Stimulated activated CD8-positive, alpha-beta memory T cell treated with anti-CD3 and anti-CD28 coated beads, Interleukin-7, amount 100 ng/mL, for 4 hours (primary cell): ENCODE measurements at places on chromosomes 7 and 10.

DNA sequence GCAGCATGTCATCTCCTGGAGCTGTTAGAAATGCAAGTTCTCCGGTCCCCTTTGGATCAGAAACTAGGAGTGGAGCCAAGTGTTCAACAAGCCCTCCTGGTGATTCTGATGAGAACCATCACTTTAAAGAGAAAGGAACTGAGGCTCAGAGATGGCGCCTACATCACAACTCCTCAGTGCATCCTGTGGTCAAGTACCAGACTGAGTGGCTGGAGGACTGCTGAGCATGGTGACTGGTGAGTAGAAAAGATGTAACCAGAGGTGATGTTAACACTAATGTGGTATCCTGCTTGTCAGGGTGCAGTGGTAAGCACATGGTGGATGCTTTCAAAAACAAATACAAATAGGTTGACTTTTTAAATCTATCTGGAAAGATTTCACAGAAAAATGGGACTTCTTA is 3.5 kb upstream of the OIT3 start:
- no peak for DNase-seq

- no peak for DNase-seq
These were observed 539.8 kb upstream of the GALNT17 start for GRCh38 chr7:70592171-70592570.

- no peak for DNase-seq
These were observed 84.6 kb downstream of the ICA1 start for GRCh38 chr7:8177109-8177933.

GRCh38 chr7:15214976-15215375 is 312.4 kb upstream of the DGKB start:
- DNase-seq, result no peak

GRCh38 chr7:111827863-111828504 is 265.7 kb upstream of the IMMP2L start:
- no peak for DNase-seq

DNA sequence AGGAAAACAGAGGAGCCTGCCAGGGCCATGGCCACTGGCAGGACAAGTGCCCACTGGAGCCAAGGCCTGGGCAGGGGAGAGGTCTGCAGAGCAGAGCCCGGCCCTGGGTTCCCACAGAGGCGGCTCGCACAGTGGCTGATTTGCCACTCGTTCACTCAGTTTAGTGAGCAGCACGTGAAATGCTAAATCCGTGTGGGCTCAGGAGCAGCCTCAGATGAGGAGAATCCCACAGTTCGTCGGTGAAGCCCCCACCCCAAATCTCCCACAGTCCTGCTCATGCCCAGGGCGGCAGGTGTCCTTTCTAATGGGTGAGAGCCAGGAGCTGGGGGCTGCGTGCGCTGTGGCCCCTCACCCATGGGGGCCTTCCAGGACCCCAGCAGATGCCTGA is 107.7 kb upstream of the FAM20C start:
- no peak for DNase-seq

DNA sequence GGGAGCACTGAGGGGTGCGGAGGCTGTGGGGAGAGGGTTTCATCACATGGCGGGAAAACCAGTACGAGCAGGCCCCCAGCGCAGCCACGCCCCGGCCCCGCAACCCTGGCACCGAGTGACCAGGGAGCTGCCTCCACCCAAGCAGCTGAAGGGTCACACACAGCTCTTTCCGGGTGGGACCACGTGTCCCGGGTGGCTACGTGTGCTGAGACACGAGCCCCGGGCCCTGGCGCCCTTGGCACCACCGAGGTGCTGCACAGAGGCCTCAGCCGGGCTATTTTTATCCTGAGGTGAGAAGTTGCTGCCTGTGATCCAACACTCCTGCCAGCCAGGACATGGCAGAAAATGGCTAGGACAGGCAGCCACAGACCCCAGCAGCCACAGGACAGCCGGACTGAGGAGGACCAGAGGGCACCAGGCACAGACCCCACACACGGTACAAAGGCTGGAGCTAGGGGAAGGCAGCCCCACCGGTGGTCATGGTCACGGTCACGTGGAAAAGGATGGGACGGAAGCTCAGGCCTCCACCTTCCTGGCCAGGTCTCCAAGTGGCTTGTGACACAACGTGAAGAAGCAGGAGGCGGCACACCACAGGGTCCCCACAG is 223.7 kb downstream of the MAD1L1 start:
- no peak for DNase-seq

- DNase-seq, result no peak
These were observed 361.9 kb downstream of the GLRX3 start for GRCh38 chr10:130498042-130498441.

GRCh38 chr10:88222881-88223280 is 359.5 kb downstream of the PTEN start:
- no peak for DNase-seq

- no peak for DNase-seq
These were observed 87.2 kb upstream of the RPA3 start for GRCh38 chr7:7805511-7806153.

DNA sequence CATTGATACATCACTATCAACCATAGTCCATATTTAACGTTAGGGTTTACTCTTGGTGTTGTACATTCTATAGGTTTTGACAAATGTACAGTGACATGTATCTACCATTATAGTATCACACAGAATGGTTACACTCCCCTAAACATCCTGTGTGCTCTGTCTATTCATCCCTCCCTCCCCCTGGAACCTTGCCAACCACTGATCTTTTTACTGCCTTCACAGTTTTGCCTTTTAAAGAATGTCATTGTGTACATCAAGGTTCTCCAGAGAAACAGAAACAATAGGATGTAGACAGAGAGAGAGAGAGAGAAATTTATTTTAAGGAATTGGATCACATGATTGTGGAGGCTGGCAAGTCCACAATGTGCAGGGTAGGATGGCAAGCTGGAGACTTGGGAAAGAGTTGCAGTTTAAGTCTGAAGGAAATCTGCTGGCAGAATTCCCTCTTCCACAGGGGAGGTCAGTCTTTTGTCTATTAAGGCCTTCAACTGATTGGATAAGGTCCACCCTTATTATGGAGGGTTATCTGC is 45.1 kb upstream of the CCNJ start:
- no peak for DNase-seq

DNA sequence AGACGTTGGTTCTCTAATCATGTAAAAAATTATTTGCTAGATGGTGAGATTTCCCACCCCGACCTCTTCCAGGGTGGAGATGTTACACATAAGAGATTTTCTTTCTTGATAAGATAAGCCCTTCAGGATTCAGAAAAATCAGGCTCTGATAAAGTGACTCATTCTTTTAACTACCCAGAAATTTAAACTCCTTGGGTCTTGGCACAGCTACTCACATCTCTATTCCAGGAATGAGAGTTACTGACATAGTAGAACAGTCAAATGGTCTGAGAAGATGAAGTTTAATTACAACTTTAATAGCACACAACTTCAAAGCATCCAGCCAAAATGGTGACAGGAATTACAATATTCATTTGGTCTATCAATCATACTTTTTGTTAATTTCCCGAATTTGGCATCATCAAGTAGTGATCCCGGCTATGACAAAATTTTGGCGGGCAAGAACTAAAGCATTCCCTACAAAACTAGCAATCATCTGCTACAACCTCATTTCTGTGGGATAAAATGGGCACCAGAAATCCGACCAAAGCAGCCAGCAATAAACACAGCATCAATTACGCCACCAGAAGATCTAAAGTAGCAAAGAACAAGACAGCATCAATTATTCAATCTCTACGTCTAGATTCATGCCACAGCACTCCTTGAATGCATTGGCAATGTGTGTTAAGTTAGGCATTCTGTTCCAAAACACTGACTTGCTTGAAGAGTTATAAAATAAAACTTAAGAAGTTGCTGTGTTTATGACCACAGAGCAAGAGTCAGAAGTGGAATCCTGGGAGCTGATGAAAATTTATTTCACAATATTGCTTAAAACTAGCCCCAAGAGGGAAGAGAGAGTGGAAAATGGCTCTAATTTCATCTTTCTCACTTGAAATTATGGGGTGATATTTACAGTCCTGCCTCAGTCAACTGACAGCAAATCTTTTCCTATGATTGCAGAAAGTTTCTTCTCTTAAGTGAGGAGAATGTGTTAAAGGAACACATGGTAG is 565.7 kb upstream of the ANKRD30A start:
- DNase-seq, result no peak

GRCh38 chr7:52838981-52839411 is 196.4 kb upstream of the POM121L12 start:
- no peak for DNase-seq

- peak; percentile 2 for DNase-seq
These were observed 164.0 kb downstream of the SDK1 start for GRCh38 chr7:3464900-3465622.

GRCh38 chr7:97513326-97513725 is 218.6 kb upstream of the TAC1 start:
- DNase-seq, result no peak

- DNase-seq, result no peak
These were observed 111.0 kb downstream of the NRP1 start for GRCh38 chr10:33223326-33224000.

- DNase-seq, result no peak
These were observed 131.0 kb upstream of the AOAH start for GRCh38 chr7:36855330-36855729.

DNA sequence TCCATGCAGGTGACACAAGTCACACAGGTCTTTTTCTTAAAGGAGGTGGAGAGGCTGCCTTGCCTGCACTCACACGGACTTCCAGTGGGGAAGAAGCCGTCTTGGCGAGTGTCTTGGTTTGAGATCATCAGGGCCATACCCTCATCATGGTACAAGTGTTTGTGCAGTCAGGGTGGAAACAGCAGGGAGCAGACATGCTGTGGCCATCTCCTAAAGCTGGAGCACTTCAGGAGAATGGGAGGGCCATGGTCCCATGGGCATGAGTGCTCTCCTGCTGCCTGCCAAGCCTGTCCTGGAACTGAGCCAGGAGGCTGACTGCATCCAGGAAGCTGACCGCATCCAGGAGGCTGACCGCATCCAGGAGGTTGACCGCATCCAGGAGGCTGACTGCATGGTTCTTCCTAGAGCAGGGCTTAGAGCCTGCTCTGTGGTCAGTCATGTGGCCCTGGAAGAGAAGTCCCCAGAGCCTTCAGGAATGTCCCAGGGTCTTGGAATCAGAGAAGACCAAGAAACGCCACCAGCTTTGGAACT is 98.4 kb downstream of the ADARB2 start:
- DNase-seq, result no peak

DNA sequence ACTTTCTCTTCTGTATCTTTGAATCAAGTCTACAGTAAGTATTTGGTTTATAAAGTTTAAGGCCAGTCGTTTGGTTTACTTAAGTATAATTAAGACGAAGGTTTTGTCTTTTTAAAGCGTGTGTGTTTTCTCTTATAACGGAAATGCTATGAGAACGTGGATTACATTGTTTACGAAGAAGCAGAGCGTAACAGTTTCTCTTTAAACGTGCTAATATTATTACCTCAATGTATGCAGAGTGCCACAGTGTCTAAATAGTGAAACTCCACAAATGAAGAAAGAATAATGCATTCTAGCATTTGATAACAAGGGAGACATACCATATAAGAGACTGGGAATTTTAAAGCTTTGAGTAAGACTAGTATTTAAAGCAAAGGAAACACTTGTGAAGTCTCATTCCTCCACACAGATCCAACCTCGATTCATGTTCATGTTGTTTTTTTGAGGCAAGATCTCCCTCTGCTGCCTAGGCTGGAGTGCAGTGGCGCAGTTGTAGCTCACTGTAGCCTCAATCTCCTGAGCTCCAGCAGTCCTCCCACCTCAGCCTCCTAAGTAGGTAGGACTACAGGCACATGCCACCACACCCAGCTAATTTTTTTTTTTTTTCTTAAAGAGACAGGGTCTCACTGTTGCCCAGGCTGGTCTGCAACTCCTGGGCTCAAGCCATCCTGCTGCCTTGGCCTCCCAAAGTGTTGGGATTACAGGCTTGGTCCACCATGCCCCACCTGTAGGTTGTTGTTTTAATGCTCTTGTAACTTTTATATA is 75.1 kb downstream of the ANKRD61 start:
- DNase-seq, result peak; percentile 6

DNA sequence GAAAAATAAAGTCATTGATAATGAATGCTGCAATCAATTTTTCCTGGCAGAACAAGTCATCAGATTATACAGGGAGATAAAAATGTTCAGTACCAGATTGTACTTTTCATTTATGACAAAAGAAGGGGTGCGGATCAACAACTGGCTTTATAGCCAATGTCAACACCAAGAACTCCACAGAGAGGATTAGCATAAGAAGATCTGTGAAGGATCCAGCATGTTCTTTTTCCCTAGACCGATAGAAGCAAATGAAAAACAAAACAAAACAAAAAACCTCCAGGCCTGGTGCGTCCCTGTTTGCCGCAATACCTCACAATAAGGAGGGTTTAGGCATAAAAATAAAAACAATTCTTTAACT is 34.7 kb upstream of the PRKAR2B start:
- no peak for DNase-seq

GRCh38 chr10:105468759-105469158 is 827.7 kb downstream of the SORCS3 start:
- no peak for DNase-seq

DNA sequence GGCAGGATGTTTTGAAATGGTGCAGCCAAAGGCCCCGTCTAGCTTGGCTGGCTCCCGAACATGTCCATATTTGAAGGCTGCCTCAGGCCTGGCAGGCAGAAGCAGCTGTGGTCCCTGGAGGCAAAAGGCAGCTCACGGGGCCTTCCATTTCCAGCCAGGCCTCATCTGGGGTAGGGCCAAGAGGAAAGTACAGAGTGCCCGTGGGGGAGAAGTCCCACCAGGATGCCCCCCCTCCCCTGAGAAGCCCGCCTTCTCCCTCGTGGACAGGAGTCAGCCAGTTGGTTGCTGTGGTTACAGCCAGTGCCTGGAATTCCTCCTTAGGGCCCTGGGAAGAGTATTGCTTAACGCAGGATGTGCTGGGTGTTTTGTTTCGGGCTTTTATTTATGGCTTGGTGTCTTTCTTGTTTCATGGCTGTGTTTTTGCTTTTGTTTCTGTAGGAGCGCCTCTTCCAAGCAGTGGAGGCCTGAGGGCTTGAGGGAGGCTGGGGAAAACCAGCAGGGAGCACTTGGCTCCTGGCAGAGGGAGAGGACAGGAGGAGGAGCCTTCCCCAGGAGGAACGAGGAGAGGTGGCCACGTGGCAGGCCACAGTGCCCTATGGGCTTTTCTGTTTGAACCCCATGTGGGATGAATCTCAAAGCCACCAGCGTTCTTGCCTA is 45.4 kb downstream of the CHST3 start:
- DNase-seq, result no peak

DNA sequence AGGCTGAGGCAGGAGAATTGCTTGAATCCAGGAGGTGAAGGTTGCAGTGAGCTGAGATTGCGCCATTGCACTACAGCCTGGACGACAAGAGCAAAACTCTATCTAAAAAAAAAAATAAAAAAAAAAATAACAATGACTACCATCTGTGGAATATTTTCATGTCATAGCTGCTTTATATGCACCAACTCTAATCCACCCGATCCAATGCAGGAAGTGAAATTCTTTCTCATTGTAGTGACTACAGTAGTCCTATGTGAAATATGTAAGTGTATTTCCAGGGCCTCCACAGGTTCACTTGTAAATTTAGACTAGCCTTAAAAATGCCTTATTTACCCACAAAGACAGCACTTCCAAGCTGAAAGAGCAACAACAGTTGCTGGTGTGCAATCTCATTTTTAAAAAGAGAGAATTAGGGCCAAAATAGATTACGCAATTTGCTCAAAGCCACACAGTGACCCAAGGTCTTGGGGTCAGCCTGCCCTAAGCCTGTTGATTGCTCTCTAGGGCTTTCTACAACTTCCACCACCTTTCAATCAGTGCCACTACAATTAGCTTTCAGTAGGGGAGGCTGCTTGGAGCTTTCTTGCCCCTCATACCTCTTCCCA is 25.8 kb upstream of the EGFR start:
- no peak for DNase-seq
